ENCODE measurements at places on chromosomes 7 and 10.

DNA sequence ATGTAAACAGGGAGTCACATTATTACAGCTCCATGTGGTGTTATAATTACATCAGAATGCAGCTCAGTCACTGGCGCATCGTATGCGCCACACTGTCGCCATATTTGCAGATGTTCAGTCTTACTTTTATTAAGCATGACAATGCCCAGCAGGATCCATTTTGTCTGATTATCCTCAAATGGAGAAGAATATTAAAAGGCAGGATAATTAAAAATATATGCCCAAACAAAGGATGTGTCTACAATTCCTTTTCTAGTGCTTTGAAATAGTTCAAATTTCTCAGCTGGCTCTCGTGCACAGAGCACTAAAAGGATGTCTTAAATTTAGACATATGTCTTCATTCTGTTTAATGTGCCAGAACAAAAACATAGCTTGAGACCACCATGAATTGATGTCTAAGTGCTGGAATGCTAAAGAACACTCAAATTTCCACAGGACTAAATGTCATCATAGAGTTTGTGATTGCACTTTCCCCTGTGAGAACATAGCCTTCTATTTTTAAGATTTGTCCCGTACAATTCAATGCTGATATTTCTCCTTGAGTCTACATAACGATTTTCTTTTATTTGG is 168.0 kb downstream of the DKK1 start:
- no peak for DNase-seq

DNA sequence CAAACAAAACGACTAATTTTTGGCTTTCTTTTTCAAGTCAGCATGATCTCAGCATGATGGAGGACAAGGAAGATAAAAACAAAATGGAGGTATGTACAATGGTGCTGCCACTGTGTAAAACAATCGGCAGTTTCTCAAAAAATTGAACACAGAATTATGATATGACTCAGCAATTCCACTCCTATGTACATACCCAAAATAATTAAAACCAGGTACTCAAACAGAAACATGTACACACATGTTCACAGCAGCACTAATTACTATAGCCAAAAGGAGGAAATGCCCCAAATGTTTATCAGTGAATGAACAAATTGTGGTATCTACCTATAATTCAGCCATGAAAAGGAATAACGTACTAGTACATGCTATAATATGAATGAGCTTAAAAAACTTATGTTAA is 29.9 kb downstream of the SNX13 start:
- DNase-seq: no peak

DNA sequence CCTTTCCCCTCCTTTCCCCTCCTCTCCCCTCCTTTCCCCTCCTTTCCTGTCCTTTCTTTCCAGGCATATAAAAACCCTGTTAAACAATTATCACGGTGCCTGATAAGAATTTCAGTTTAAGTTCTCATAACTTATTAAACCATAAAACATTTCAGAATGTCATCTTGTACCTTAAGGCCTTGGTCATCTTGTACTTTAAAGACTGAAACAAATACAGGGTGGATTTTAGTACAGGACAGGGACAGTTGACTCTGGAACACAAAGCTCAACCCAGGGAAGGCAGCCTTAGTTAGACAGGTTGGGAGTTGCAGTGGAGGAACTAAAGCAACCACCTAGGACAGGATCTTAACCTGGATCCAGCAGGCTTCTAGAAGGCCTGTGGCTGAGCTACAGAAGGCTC is 1.2 kb downstream of the AGR3 start:
- DNase-seq: no peak

- DNase-seq: no peak
Observed at GRCh38 chr7:76220185-76221057, 18.7 kb downstream of the SRRM3 start.

DNA sequence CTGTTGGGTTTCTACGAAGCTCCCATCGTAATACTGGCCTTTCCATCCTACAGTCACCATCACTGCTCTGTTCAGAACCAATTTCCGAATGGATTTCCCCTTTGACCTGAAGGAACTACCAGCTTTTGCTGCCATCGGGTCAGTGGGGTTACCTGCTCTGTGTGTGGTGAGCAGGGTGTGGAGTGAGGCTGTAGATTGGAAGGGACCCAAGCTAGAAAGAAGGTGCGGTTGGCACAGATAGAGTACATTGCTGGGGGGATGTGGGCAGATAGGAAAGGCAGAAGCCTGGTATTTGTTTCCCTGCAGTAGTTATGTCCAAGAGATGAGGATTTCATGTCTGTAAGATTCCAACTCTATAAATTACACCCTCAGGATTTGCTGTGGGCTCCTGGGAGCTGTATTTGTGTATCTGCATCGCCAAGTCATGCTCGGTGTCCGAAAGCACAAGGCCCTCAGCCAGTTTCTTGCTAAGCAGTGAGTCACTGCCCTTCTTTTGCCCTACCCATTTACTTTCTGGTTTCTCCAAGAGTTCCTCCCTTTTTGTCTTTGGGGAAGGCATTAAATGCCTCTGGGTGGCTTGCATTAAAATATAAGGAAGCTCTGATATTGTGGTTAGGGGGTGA is 15.4 kb downstream of the CLCN1 start:
- no peak for DNase-seq

DNA sequence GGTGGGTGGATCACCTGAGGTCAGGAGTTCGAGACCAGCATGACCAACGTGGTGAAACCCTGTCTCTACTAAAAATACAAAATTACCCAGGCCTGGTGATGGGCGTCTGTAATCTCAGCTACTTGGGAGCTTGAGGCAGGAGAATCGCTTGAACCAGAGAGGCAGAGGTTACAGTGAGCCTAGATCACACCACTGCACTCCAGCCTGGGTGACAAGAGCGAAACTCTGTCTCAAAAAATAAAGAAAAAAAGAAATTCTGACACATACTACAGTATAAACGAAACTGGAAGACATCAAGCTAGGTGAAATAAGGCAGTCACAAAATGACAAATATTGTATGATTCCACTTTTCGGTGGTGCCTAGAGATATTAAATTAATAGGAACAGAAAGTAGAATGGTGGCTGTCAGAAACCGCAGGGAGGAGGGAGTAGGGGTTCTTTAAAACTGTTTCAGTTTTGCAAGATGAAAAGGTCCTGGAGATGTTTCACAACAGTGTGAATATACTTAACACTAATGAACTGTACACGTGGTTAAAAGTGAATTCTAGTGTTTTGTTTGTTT is 23.2 kb downstream of the PILRA start:
- DNase-seq: peak; percentile 28

- no peak for DNase-seq
Observed at GRCh38 chr7:98668255-98668654, 51.2 kb downstream of the NPTX2 start.

- DNase-seq: no peak
Observed at GRCh38 chr10:4034907-4035598, 250.0 kb upstream of the KLF6 start.

- DNase-seq: peak; percentile 33
Observed at GRCh38 chr7:150450491-150451001, at the start of gene GIMAP8. Gene GIMAP8, plus strand, starts transcription at chr7:150450630. Its CDS starts 16,069 bp downstream, at chr7:150466699.

DNA sequence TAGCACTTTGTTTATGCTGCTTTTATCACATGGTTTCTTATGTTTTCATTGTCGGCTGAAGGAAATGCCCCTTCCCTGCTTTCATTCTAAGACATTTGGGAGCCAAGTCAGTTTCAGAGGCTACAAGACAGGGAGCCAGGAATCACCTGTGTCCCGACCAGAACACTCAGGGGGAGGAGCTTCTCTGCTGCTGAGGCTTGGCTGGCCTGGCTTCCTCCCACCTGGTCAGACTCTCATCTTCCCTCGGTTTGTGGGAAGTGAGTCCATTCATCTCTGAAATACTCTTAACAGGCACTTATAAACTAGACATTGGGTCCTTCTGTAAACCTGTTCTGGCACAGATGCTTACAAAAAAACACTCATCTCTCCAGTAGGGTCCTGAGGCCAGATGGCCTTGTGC is 19.6 kb upstream of the GOLGA7B start:
- DNase-seq: no peak

DNA sequence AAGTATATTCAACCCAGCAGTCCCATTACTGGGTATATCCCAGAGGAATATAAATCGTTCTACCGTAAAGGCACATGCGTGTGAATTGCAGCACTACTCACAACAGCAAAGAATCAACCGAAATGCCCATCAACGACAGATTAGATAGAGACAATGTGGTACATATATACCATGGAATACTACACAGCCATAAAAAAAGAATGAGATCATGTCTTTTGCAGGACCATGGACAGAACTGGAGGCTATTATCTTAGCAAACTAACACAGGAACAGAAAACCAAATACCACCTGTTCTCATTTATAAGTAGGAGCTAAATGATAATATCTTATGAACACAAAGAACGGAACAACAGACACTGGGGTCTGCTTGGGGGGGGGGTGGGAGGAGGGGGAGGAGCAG is 44.3 kb upstream of the KLHL7 start:
- DNase-seq: no peak

DNA sequence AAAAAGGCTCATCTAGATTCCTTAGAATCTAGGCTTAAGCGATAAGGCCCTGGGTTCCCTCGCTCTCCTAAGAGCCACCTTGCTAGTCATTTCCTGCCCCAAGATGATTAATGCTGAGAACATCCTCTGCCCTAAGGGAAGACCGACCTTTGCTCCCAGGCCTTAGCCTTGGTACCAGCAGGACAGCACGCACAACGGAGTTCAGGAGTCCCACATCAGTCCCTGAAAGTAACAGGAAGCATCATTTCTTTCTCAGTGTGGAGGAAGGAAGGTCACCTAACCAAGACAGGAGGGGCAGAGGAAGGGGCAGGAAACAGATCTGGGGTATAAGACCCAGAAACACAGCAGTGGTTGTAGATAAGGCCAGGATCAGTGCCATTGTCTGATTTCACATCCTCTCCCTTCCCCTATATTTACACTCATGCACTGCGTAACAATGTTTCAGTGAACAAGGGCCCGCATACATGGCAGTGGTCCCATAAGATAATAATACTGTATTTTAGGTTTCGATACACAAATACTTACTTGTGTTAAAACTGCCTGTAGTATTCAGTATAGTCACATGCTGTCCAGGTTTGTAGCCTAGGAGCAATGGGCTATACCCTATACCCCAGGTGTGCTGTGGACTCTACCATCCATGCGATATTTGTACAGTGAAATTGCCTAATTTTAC is 8.1 kb upstream of the FAM107B start:
- DNase-seq: no peak

DNA sequence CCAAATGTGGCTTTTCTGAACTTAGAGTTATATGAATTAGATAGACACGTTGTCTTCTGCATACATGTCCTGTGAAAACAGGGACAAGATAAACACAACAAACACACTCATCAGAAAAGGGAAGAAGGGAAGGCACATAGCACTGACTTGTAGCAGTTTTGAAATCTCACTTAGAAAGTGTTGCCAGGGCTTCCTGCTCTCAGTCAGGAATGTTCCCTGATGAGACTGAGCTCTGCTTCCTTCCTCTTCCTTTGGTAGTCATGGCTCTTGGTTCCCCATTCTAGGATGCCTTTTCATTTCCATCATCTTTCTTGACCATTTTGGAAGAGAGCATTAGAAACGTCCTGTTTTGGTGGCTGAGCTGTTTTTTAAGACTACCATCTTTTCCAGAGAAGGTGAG is 233.8 kb upstream of the LYZL1 start:
- DNase-seq: no peak

- DNase-seq: no peak
Observed at GRCh38 chr10:85917601-85918000, 449.0 kb downstream of the GRID1 start.

DNA sequence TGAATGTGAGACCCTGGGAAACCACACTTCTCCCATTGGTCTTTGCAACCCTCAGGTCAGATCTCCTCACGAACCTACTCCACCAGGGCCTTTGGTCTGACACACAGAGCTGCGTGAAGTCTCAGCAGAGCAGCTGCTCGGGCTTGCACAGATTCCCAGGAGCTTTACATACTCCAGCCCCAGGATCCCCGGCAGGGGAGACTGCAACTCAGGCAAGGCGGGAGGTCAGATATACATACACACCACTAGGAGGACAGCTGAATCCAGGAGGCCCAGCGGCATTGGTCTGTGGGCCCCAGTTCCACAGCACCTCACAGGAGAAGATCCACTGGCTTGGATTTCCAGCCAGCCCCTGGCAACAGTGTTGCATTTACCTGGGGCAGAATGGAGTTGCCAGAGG is 239.2 kb downstream of the GPAM start:
- no peak for DNase-seq

- peak; percentile 60 for DNase-seq
Observed at GRCh38 chr7:148698397-148699023, at the start of gene CUL1. Gene CUL1, plus strand, starts transcription at chr7:148698903. Its CDS starts 31,220 bp downstream, at chr7:148730123.

GRCh38 chr10:77478962-77479359 is 158.6 kb downstream of the KCNMA1 start:
- DNase-seq: no peak

GRCh38 chr7:155226261-155227003 is 71.2 kb upstream of the INSIG1 start:
- no peak for DNase-seq

DNA sequence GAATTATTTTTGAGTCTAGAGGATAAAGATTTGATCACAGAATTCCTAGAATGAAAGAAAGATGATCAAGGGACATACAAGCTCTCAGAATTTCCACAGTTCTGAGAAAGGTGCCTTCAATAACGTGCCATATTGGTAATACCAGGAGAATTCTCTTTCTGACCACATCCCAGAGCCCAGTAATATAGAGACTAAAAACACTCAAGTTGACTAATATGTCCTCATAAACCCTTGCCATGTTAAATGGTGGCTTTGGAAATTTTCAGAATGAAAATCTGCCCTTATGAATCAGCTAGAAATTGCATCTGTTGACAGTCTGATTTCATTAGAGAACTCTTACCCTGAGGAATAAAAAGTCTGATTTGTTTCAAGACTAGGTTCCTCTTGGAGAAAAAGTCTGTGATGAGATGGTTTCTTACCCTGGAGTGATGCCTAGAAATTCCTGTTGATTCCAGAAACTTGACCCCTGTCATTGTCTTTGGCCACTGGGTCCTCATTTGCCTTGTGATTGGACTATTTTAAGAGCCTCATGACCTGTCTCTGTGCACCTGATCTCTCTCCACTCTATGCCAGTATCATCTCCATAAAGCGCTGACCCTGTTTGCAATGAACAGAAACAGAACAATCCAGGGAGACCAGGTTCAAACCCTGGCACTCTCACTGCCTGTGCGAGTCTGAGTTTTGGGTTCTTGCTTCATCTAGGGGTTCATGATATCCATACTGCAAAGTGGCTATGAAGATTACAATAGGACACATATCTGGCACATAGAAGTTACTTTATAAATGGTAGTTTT is 3.3 kb downstream of the IL2RA start:
- no peak for DNase-seq
